ENCODE measurements at places on chromosomes 2 and 18. TPM values are rescaled to one million over a fixed set of nuclear protein-coding genes. Genes with fewer than 3 reads are reported as not detected.

UGT1A7 gene
- not detected for total RNA-seq

ITPRID2 gene
- 70.5 TPM for total RNA-seq

HRH4 gene
- total RNA-seq = not detected

DPP10 gene
- total RNA-seq = not detected

DNA sequence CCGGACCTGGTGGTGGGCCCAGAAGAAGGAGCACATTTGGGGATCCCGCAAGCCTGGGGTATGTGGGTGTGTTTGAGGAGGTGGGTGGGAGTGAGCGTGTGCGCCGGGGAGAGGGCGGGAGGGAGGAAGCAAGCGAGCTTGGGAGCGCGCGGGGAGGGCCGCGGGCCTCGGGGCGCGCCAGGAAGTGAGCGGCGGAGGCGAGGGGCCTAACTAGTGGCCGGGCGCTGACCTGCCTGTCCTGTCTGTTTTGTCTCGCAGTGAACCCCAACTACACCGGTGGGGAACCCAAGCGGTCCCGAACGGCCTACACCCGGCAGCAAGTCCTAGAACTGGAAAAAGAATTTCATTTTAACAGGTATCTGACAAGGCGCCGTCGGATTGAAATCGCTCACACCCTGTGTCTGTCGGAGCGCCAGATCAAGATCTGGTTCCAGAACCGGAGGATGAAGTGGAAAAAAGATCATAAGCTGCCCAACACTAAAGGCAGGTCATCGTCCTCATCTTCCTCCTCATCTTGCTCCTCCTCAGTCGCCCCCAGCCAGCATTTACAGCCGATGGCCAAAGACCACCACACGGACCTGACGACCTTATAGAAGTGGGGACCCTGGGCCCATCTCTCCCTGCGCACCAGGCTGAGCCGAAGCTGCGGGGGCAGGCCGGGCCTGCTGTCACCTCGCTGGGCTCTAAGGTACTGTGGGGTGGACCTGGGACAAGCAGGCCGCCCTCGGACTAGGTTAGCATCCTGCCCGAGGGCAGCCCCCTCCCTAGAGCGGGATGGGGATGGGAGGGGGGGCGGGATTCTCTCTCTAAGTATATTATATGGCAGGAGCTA is 1.2 kb downstream of the HOXD4 start:
- no peak for DNase-seq

GRCh38 chr18:26386002-26386401 is 159.8 kb downstream of the TAF4B start:
- no peak for DNase-seq

GRCh38 chr2:144582651-144583380 is 62.9 kb upstream of the ZEB2 start:
- DNase-seq = no peak

DNA sequence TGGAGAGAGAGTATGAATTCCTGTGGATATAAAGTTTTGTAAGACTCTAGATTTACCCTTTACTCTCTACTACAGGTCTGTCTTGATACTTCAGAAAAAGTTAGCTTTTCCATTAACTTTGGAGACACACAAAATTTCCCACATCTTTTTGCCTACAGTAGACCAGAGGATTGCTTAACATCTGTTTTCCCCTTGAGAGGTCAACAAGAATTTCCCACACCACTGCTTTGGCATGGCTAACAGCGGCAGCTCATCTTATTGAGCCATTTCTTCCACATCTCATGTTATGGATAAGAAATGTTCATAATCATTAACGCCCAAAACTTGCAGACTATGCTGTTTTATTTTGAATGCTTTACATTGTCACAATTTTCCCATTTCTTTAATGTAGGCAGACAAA is 273.6 kb upstream of the RGPD4 start:
- DNase-seq = no peak

GRCh38 chr18:68640861-68641260 is 74.0 kb downstream of the TMX3 start:
- no peak for DNase-seq

GRCh38 chr2:237320801-237321560 is 93.0 kb downstream of the COL6A3 start:
- DNase-seq = no peak

DNA sequence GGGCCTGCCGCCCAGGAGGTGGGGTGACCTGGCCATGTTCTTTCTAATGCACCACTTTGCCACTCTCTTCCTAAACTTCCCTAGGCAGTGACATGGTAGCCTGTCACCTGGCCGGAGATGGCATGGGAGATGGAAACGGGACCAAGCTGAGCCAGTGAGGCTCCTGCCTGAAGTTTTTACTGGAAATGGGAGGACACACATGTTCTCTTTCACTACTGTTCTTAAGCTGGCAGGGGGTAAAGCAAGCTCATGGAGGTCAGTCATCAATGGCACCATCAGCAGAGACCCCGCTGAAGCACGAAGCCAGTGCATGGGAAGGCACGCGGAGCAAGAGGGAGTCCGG is 50.7 kb downstream of the ATIC start:
- no peak for DNase-seq

DNA sequence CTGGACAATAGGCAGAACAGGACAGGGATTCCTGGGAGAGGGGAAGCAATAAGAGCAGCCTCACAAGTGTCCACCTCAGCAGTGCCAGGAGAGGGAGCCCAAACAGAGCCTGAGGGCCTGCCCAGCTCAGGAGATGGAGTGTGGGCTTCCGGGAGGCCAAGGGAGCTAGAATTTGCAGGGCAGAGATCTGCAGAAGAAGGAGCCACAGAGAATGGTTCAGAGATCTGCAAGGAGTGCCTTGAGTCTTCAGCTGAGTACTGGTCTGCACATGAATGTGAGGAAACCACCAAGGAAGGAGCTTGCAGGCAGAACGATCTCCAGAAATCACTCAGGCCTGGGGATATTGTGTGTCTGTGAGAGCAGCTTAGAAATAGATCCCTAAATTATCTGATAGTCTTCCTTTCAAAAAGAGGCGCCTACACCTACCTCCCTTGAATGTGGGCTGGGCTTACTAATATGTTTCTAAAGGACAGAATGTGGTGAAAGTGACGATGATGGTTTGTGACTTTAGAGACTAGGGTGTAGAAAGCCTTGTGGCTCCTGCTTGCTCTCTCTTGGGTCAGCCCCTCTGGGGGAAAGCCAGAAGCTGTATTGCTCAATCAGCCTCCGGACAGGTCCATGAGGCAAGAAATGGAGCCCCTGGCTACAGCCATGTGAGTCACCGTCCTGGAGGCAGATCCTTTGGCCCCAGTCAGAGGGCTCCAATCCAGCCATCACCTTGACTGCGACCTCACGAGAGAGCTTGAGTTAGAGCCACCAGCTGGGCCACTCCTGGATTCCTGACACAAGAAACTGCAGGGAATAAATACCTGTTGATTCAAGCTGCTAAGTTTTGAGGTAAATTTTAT is 7.6 kb upstream of the LPIN1 start:
- DNase-seq = no peak

- no peak for DNase-seq
Measured at GRCh38 chr2:236366397-236366796, 102.2 kb upstream of the ASB18 start.

DNA sequence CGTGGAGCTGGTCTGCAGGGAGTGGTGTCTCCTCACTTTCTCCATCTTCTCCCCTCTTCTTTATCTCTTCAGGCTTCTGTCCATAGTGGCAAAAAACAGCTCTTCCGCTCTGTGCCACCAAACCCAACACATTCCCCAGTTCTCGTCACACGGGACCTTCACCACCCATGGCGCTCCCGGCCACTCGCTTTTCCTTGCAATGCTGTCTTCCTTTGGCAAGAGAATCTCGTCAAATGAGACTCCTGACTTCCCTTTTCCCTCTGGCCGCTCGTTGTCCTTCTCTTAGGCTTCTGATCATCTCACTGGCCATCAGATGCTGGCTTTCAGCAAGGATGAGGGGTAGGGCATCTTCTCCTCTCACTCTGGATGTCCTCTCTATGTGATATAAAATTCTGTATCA is 72.9 kb downstream of the DCDC2C start:
- no peak for DNase-seq

DNA sequence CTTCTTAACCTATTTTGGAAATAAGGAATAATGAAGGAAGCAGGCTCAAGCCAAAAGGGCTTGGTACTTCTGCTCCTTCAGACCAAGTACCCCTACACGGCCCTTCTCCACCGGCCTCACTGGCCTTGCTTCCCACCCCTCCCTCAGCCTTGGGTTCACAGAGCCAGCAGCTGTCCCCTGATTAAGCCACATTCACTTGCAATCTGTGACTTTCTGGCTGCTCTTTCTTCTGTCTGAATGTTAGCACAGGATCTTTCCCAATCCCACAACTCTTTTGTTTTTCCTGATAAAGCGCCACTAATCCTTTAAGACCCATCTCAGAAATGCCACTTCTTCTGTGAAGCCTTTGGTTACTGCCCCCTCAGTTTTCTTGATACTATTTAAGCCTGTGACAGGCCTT is 52.4 kb downstream of the REEP1 start:
- DNase-seq = no peak

All from activated naive CD4-positive, alpha-beta T cell treated with anti-CD3 and anti-CD28 coated beads, Interleukin-2, amount 50 U/mL, for 72 hours (primary cell).